ENCODE measurements at places on chromosomes 7 and 10.

- no peak for DNase-seq
Measured at GRCh38 chr10:930625-931325, 730 bp downstream of the LARP4B start.

GRCh38 chr10:128475686-128476367, 349.6 kb upstream of the MKI67 start:
- DNase-seq = no peak

GRCh38 chr7:27172315-27172774, 1.8 kb downstream of the HOXA10 start:
- DNase-seq = no peak

GRCh38 chr10:3236644-3237404, 64.2 kb upstream of the PITRM1 start:
- DNase-seq = no peak

DNA sequence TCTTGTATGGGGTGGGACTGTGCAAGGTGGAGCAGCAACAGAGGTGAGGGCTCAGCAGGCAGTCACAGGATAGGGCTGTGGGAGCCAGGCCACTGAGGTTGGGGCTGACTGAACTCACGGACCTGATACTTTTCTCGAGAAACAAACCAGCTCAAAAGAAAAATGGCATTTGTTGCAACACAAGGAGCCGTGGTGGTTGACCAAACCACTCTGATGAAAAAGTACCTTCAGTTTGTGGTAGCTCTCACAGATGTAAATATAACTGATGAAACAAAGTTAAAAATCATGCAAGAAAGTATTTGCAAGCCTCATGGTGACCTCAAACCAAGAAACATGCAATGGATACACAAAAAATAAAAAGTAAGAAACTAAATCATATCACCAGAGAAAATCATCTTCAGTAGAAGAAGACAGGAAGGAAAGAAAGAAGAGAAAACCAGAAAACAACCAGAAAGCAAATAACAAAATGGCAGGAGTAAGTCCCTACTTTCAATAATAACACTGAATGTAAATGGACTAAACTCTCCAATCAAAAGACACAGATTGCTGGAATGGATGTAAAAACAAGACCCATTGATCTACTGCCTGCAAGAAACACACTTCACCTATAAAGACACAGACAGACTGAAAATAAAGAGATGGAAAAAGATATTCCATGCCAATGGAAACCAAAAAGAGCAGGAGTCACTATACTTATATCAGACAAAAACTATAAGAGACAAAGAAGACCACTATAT, 48.9 kb upstream of the DUSP5 start:
- no peak for DNase-seq
